ENCODE measurements at places on chromosomes 4 and X. TPM values are rescaled to one million over a fixed set of nuclear protein-coding genes. Genes with fewer than 3 reads are reported as not detected.

The CT55 gene
- not detected for total RNA-seq

DNA sequence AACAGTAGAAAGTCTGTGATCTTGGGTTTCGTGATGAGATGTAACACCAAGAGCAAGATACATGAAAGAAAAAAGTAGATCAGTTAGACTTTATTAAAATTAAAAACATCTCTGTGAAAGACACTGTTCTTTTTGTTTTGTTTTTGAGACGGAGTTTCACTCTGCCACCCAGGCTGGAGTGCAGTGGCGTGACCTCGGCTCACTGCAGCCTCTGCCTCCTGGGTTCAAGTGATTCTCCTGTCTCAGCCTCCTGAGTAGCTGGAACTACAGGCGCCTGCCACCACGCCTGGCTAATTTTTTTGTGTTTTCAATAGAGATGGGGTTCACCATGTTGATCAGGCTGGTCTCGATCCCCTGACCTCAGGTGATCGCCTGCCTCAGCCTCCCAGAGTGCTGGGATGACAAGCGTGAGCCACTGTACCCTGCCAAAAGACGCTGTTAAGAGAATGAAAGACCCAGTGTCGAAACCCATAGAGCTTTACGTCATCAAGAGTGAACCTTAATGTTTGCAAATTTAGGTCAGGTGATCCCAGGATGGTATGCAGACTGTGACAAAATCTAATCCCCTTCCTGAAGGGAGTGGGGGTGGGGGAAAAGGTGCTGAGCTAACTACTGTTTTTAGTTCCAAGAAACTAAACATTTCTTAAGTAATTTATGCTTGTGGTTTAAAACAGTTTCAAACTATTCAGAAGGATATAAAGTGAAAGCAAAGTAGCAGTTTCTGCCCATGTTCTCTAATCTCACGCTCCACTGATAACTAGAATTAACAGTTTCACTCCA, 8.0 kb downstream of the OFD1 start:
- H3K4me1 ChIP-seq: peaks cover 17% of the 10 kb centered on the region
- no peaks in the 10 kb centered on the region for H3K27me3 ChIP-seq
- DNase-seq: peak; percentile 73
- peak overlapping the region; percentile 49 for H3K4me3 ChIP-seq
- peak overlapping the region; percentile 77 for H3K27ac ChIP-seq

GRCh38 chrX:50815120-50815519, 1.1 kb upstream of the SHROOM4 start:
- H3K36me3 ChIP-seq: no peaks in the 10 kb centered on the region
- H3K27ac ChIP-seq: no peak overlapping the region
- peaks cover 26% of the 10 kb centered on the region for H3K27me3 ChIP-seq
- H3K4me1 ChIP-seq: peaks cover 2% of the 10 kb centered on the region

GRCh38 chr4:61254406-61254805, 54.3 kb downstream of the ADGRL3 start:
- no peak overlapping the region for H3K4me3 ChIP-seq
- no peak for DNase-seq
- H3K4me1 ChIP-seq: no peaks in the 10 kb centered on the region
- H3K36me3 ChIP-seq: no peaks in the 10 kb centered on the region

- H3K4me1 ChIP-seq: no peaks in the 10 kb centered on the region
- H3K27ac ChIP-seq: no peak overlapping the region
- H3K27me3 ChIP-seq: peaks cover 24% of the 10 kb centered on the region
- DNase-seq: no peak
- H3K4me3 ChIP-seq: no peak overlapping the region
These were observed 1.2 kb downstream of the SOD3 start for GRCh38 chr4:24796620-24797019.

GRCh38 chr4:10762561-10762960, 78.0 kb upstream of the CLNK start:
- no peaks in the 10 kb centered on the region for H3K27me3 ChIP-seq
- H3K4me3 ChIP-seq: no peak overlapping the region
- no peak for DNase-seq
- no peak overlapping the region for H3K27ac ChIP-seq
- no peaks in the 10 kb centered on the region for H3K36me3 ChIP-seq

DNA sequence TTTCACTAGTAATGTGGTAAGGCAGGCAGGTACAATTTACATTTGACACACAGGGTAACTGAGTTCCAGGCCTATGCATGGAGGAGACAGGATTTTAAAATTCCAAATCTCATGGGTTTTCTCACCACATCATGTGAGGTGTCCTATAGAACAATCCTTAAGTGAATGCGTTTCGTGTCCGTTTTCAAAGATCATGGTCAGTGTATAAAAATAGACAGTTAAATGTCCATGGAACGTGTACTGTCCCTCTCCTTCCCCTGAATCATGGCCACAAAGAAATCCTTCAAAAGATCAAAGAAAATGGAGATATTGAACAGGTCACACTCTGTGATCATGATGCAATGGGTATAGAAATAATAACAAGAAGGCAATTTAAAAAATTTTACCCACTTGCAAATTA, 42.0 kb downstream of the LIMCH1 start:
- no peak for DNase-seq
- H3K4me3 ChIP-seq: no peak overlapping the region
- no peak overlapping the region for H3K27ac ChIP-seq
- no peaks in the 10 kb centered on the region for H3K27me3 ChIP-seq

DNA sequence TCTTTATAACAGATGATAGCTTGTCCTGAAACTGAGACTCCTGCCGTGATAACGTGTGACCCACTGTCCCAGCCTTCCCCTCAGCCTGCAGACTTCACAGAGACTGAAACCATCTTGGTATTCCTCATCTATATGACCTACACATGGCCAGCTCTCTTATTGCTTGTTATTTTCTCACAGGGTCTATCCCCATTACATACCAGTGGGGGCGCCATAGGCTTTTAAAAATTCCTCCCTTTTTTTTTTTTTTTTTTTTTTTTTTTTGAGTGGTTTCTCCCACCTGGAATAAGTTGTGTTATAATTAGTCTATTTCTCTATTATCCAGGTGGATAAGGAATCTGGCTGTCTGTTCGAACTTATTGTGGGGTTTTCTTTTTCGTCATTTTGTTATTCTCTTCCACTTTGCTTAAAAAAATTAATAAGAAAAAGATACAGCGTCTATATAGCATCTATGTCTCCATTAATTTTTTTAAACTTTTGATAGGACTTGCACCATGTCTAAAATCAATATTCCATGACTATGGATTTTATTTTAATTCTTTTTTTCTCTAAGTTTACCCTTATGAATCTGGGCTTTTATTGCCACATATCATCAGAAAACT, 47.2 kb downstream of the GYG2 start:
- DNase-seq: no peak
- no peak overlapping the region for H3K4me3 ChIP-seq
- H3K4me1 ChIP-seq: no peaks in the 10 kb centered on the region

GRCh38 chr4:56048702-56049431, 100.1 kb downstream of the CEP135 start:
- peaks cover 13% of the 10 kb centered on the region for H3K4me1 ChIP-seq
- no peak overlapping the region for H3K27ac ChIP-seq
- peaks cover 1% of the 10 kb centered on the region for H3K36me3 ChIP-seq
- peak overlapping the region; percentile 80 for H3K4me3 ChIP-seq

GRCh38 chrX:11725631-11726442, 32.2 kb upstream of the MSL3 start:
- H3K27ac ChIP-seq: no peak overlapping the region
- H3K27me3 ChIP-seq: peaks cover 4% of the 10 kb centered on the region
- no peak for DNase-seq
- H3K36me3 ChIP-seq: no peaks in the 10 kb centered on the region
- no peaks in the 10 kb centered on the region for H3K4me1 ChIP-seq
- H3K4me3 ChIP-seq: no peak overlapping the region

DNA sequence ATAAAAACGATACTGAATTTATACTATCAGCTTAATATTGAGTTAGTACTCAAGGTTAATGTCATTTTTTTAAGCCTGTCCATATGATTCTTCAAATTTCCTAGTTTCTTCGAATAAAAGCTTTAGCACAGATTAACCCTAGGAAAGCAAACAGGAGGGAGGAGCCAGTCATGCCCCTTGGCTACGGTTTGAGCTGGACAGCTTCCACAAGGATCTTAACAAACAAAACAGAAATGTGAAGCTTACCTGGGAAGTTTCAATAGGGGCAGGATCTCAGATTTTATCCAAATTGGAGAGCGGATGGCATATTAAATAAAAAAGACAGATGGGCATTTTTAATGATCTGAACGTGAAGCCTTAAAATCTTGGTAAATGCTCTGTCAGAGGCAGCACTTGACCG, 2.3 kb downstream of the NWD2 start:
- no peak for DNase-seq
- H3K36me3 ChIP-seq: no peaks in the 10 kb centered on the region
- no peak overlapping the region for H3K27ac ChIP-seq
- H3K27me3 ChIP-seq: peaks cover 37% of the 10 kb centered on the region
- no peak overlapping the region for H3K4me3 ChIP-seq

DNA sequence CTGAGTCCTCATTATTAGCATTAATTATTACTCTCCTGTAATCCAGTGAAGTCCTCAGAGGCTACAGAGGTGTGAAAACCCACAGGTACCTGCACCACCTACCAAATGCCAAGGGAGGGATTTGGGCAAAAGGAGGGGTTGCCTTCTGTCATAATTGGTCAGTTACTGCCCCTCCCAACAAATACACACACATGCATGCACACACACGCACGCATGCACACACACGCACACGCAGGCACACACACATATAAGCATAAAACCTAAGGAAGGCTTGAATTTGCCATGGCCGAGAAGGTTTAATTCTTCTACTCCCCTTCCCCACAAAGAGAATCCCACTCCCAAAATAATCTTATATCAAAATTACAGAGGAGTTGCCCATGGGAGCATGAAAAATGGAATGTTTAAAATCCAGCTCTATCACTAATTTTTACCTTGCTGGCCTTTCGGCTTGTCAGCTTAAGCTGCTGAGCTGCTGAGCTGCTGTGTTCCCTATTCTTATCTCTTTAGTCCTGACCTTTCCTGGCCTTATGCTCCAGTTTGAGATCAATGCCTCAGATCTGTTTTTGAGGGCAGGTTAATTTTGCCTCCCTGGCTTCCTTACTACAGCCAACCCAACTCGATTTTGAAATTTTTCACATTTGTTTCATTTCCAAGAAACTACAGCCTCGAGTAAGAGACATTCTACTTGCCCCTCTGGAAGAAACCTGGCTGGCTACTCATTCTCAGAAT, 95.0 kb downstream of the CAMK2D start:
- H3K4me3 ChIP-seq: no peak overlapping the region
- H3K27ac ChIP-seq: no peak overlapping the region
- H3K4me1 ChIP-seq: peaks cover 10% of the 10 kb centered on the region
- no peak for DNase-seq
- no peaks in the 10 kb centered on the region for H3K27me3 ChIP-seq

All from activated CD4-positive, alpha-beta T cell treated with anti-CD3 and anti-CD28 coated beads, Interleukin-2, amount 10 ng/mL, durations not matched to agents 24 days and 14 days (primary cell).